ENCODE measurements at places on chromosomes 2 and 18. TPM values are rescaled to one million over a fixed set of nuclear protein-coding genes. Genes with fewer than 3 reads are reported as not detected.

DNA sequence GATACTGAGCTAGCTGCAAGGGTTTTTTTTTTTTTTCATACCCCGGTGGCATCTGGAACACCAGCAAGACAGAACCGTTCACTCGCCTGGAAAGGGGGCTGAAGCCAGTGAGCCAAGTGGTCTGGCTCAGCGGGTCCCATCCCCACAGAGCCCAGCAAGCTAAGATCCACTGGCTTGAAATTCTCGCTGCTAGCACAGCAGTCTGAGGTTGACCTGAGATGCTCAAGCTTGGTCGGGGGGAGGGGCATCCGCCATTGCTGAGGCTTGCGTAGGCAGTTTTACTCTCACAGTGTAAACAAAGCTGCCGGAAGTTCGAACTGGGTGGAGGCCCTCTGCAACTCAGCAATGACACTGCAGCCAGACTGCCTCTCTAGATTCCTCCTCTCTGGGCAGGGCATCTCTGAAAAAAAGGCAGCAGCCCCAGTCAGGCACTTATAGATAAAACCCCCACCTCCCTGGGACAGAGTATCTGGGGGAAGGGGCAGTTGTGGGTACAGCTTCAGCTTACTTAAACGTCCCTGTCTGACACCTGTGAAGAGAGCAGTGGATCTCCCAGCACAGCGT, 5.1 kb upstream of the MIB1 start:
- DNase-seq = no peak

DNA sequence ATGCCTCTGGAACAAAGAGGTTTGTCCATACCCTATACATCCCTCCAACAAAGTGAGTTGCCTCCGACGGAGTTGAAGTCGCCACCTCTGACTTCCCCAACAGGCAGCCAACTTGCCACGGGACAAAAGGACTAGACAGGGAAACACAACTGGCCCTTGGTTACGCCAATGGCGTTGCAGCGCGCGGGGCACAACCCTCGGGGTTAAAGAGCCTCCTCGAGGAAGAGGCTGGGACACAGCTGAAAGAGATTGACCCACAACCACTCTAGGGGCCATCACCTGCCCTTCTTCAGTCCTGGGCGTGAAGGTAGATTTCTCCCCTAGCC, 545 bp downstream of the GTF3C2 start:
- no peak for DNase-seq

ARHGEF33 gene
- 1.3 TPM for polyA plus RNA-seq

- no peak for DNase-seq
Measured at GRCh38 chr2:135650721-135651120, 90.9 kb upstream of the UBXN4 start.

- no peak for DNase-seq
Measured at GRCh38 chr18:8991155-8991554, 111.3 kb upstream of the NDUFV2 start.

RRM2 gene
- 36.3 TPM for polyA plus RNA-seq
